ENCODE measurements at places on chromosomes 1 and 21.

- DNase-seq: no peak
Observed at GRCh38 chr1:152325111-152325510, at the start of gene FLG. TSS of gene FLG (minus strand) at chr1:152325239. CDS start at chr1:152315456, 9,783 bp downstream.

- DNase-seq: no peak
Observed at GRCh38 chr1:234884701-234885100, 243.9 kb downstream of the TOMM20 start.

GRCh38 chr1:49048188-49048587, 271.5 kb upstream of the BEND5 start:
- no peak for DNase-seq

GRCh38 chr1:32112806-32113375, 5.0 kb downstream of the KPNA6 start:
- no peak for DNase-seq

DNA sequence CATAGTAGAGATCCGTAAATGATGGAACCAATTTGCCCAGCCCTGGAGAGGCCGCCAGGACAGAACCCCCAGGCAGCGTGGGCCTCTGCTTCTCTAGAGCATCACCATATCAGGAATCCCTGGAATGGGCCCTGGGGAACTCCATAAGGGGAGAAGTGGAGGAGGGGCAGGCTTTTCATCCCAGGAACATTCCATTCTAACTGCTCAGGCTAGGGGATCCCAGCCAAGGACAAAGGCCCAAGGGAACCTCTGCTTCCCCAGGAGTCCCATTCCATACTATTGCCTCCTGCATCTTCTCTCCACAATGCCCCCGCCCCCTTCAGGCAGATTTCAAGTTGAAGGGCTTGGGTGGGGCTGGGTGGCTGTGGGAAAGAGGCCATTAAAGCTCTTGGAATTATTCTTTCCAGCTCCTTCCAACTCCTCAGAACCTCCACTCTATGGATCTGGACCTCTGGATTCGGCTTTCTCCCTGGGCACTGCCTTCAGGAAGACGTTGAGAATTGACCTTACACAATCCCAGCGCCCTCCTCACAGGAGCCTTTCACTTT, 6.0 kb downstream of the TRNP1 start:
- no peak for DNase-seq

DNA sequence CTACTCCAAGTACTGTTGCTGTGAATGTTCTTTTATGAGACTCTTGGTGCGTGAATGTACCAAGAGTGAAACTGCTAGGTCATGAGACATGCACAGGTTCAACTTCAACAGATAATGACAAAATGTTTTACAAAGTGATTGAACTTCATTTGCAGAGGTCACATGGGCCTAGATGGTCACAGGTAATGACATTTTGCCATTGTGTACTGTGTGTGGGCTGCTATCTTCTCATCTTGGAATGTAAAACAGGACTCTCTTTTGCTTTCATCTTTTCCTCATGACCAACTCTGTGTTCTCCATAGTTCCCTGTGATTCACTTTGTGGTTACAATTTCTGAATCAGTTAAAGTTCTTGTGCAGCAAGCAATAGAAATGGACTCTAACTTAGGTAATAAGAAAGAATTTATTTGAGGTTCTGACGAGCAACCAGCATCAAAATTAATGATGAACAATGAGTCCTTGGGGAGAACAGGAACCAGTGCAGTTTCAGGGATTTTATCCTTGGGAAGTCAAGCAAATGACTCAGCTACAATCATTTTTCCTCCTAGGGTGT, 16.2 kb upstream of the TSNAX start:
- DNase-seq: no peak

DNA sequence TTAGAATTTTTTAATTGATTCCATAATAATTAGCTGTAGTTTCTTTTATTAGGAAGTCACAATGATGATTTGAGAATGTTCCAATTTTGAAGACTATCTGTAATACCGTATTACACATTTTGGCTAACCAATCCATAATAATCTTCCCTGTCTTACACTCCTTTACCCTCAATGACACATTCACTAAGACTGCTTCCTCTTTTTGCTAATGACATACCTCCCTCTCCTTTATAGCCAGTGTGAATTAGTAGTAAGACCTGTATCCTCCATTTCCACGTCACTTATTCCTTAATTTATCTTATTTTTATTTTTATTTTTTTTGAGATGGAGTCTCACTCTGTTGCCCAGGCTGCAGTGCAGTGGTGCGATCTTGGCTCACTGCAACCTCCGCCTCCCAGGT, 10.1 kb downstream of the KDM1A start:
- no peak for DNase-seq

GRCh38 chr21:36914244-36915013, 52.0 kb downstream of the HLCS start:
- no peak for DNase-seq

GRCh38 chr1:234509457-234510328, 30.7 kb upstream of the TARBP1 start:
- DNase-seq: no peak

GRCh38 chr1:172105230-172105629, 263.9 kb downstream of the DNM3 start:
- DNase-seq: no peak

DNA sequence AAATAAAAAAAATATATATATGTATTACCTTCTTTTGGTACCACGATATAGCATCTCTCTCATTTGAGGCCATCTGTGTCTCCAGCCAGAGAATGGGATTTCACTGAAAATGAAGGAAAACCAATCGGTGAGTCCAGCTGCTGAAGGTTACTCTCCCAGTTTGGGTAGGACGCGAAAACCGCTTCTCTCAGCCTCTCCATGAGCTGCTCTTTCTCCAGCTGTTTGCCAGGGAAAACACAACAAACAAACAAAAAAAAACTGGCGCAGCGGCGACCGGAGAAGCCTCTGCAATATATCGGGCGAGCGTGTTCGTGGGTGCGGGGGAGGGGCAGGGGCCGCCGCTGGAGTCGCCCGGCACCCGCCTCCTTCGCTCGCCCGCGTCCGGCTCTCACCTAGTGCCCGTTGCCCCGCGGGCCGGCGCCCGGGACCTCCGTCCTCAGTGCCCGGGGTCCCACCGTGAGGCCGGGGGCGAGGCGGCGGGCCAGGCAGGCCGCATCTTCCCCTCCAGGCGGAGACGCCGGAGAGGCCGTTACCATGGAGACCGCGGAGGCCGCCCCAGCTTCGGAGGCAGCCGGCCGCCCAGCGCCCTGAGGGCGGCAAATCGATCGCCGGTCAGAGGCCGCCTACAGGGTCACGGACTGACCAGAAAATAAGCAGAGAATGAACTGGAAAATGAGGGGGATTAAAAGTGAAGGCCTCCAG, 504 bp downstream of the PHTF1 start:
- peak; percentile 57 for DNase-seq

- DNase-seq: no peak
Observed at GRCh38 chr21:36718951-36719501, 20.1 kb downstream of the SIM2 start.

GRCh38 chr1:206679738-206680211, 4.9 kb upstream of the MAPKAPK2 start:
- DNase-seq: no peak

- DNase-seq: no peak
Observed at GRCh38 chr1:38095454-38095931, 48.9 kb upstream of the POU3F1 start.

DNA sequence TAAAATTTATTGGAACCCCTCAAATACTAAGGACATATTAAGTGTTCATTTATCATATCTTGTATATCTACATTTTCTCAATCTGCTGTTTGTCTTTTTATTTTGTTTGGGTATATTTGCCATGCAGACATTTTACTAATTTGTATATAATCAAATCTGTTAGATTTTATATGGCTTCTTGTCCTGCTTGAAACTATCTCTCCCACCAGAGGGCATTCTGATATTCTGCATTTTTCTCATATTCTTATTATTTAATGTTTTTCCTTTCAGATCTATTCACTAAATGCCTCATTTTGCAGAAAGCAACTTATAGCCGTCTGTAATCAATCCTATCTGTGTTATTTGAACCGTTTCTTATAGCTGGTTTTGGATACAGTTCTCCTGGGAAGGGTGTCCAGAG, 745.5 kb downstream of the LRRIQ3 start:
- DNase-seq: no peak

DNA sequence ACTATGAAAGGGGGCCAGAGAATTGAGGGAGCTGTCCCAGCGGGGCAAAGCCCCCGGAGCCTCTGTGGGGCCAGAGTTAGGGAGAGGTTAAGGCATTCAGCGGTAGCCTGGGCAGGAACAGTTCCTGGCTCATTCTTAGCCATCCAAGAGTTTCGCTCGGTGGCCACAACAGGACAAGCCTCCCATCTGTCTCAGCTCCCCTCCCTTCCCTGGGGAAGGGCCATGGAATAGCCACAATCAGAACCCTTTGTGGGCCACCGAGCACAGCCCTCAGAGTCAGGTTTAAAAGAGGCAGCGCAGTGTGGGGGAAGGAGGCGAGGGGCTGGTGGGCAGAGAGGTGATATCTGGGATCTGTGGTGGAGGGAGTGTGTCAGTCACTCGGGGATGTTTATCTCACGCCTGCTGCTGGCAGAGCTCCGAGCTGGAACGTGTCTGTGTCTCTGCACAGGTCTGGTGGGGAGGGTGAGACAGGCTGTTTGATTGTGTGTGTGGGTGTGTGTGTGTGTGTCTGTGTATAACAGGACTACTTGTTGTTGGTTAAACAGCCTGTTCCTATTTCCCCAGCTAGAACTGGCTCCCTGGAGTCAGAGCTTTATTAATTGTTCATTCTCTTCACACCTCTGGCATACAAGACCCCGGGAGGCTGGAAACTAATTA, 49.6 kb upstream of the GOLT1A start:
- no peak for DNase-seq

GRCh38 chr1:6037338-6037762, 8.3 kb upstream of the KCNAB2 start:
- DNase-seq: no peak

- no peak for DNase-seq
Observed at GRCh38 chr1:4601941-4602340, 52.5 kb upstream of the AJAP1 start.

- DNase-seq: no peak
Observed at GRCh38 chr1:54653036-54653435, 11.4 kb downstream of the MROH7 start.

DNA sequence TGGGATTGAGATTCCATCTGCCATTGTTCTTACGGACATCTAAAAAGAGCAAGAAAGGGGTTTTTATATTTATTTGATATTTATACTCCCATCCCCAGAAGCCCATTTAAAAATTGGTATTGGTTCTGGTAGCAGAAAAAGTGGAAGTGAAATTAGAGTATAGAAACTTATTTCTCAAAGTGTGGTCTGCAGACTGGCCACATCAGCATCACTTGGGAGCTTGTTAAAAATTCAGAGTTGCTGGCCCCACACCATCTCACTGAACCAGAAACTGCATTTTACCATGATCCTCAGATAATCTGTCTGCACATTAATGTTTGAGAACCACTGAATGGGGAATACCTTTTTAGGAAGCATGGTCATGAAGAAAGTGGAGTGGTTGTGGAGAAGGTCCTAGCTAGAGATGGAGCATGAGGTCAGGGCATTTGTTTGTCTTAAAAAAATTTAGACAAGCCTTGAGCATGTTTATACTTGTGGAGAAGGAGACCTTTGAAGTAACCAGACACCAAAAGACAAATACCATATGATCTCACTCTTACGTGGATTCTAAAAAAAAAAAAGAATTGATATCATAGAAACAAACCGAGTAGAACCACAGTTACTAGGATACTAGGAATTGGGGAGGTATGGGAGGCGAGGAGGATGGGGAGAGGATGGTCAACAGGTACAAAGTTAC, 116.3 kb downstream of the ST6GALNAC3 start:
- no peak for DNase-seq

DNA sequence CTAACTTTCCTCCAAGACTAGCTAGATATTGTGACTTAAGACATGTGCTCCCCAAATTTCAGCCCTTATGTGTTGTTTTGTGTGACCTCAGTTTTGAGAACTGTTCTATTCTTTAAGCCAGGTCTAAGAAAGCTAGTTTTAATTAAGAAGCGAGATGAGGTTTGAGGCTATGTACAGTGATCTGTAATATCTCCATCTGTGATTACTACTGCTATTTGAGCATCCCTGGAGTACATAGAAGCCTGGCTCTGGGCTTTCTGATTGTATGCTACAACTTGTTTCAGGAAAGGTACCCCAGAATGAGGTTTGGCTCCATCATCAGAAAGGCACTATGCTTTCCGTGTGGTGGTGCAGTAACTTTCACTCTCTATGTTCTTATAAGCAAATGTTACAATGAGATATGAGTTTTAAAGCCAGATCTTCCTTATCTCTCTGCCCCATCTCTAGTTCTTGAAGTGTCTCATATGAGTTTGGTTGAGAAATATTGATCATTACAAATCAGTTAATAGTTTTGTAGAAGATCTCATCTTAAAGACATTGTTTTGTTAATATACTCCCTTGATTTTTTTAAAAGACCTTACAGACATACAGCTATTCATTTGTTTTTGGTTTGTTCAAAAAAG, 605 bp downstream of the RGS4 start:
- no peak for DNase-seq

GRCh38 chr21:32131960-32132359, 146.9 kb downstream of the MIS18A start:
- no peak for DNase-seq

Data from stimulated activated CD4-positive, alpha-beta T cell treated with anti-CD3 and anti-CD28 coated beads, TNF-alpha, amount 100 ng/mL, for 48 hours (primary cell).